ENCODE measurements at places on chromosomes 1 and 21.

- peak; percentile 46 for DNase-seq
Measured at GRCh38 chr1:193013005-193013404, 46.2 kb downstream of the UCHL5 start.

DNA sequence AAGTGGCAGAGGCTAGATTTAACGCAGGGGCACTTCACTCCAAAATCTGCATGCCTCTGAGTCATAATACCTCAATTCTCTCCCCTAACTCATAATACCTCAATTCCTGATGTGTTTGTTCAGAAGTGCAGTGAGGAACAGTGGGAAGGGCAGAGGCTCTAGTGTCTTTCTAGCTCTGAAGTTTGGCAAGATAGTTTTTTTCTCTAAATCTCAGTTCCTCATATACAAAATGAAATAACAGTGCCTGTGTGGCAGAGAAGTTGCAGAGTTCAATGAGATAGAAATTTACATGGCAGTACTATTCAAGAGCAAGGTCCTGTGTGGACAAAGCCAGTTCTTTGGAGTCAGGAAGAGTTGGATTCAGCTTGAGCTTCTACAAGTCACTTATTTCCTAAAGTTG, 9.8 kb downstream of the JUN start:
- peak; percentile 36 for DNase-seq

- DNase-seq: peak; percentile 40
Measured at GRCh38 chr1:218521414-218522169, 176.5 kb downstream of the TGFB2 start.

DNA sequence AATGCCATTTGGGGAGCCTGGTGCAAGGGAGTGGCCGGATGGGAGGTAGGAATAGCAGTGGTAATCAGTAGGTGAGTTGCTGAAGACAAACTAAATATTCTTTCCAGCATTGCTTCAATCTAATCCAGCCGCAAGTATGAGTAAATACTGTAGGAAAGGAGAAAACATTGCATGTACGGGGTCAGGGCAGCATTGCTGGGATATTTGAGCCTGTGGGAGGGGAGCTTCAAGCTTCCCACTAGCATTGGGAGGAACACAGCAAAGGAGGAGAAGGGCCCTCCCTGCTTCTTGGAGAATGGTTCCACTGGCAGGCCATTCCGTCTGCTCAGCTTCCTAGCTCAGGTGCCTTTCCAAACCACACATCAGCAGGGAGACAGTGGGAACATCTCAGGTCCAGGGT, 15.2 kb downstream of the CAPN2 start:
- no peak for DNase-seq

DNA sequence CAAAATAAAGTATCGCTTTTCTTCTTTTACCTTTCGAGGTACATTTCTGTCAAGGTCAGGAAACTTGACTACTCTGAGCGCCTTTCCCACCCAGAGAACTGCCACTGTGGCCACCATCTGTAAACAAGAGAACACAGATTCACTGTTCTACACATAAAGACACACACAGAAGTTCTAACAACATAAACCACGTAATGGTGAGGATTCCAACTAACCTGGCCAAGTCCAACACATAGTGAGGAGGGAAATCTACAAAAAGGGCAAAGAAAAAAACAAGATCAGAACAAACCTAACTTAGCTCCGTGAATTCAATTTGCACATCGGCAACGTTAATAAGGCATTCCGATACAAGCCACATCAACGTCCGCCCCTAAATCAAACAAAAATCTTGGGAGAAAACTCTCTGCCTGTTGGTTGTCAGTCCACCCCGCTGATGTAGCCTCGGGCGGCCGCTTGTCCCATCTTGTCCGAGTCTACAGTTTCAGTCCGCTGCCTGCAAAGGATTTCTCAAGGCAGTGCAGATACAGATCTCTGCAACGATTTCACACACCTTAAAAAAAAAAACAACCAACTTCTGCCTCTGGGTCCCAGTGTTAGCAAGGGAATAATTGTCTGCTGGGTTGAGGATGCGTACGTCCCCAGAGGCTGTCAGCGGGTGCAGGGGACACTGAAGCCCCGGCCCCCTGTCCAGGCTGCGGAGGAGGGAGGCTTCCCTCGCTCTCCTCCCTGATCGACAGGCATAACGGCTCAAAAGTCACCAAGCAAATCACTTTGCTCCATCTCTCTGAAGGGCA, 1.0 kb downstream of the SLC35D1 start:
- DNase-seq: no peak

- no peak for DNase-seq
Measured at GRCh38 chr1:198068285-198068684, 88.5 kb upstream of the NEK7 start.

DNA sequence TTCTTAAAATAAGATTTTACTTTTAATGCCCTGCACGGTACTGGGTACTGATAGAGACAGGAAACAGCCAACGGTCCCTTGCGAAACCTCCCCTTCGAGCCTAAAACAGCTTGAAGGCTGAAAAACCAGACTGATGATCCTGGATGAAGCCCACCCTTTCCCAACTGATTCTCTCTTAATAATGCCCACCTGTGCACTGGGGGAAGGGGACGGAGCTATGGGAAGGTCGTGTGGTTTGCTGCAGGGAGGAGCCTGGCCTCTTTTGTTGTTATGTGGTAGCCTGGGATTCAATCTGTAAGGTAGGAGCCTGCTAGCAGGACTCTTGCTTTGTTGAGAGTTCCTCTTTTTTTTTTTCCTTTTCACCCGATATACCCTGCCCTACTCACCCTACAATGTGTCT, 25.6 kb downstream of the SAMSN1 start:
- peak; percentile 94 for DNase-seq

DNA sequence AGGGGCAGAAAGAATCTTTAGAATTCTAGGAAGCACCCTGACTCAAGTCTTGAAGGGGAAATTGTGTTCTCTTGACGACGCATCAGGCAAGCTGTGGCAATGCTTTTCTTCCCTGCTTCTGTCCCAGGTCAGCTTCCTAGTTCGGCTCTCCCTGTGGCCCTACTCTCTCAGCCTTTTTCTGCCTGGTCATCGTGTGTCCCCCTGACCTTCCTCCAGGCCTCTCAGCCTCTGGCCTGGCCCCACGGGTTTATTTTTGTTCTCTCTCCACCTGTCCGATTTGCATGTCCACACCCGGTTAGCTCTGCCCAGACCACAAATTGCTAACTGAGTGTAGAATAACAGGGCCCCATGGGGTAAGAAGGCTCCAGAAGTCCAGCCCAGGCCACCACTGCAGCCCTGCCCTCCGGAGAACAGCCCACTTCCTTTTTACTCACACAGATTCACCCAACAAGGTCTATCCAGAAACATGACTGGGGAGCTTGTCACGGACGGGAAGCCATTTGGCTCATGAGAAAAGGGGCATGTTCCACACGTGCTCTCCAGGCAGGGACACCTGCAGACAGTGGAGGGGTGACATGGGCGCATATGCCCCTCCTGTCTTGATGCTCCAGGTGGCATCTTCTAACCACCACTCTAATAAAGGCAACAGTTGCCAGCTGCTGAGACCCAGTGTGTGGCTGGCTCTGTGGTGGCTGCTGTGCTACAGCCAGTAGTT, 9.8 kb downstream of the KCNN3 start:
- peak; percentile 77 for DNase-seq

DNA sequence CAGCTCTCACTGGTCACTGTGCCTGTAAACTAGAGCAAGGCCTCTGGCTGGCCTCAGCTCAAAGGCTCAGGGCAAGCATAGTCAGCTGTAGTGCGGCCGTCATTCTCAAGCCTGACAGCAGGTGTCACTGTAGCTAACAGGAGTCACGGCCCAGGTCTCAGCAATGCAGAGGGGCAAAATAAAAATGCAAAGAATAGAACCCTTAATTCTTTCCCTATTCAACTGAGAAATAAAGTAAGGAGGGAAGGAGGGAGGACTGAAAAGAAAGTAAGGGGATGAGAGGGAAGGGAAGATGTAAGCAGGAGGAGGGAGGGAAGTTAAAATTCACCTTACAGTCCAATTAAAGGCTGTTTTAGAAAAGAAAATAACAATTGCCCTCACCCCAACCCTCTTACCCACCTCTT, 106.1 kb downstream of the KIAA0319L start:
- DNase-seq: peak; percentile 68

DNA sequence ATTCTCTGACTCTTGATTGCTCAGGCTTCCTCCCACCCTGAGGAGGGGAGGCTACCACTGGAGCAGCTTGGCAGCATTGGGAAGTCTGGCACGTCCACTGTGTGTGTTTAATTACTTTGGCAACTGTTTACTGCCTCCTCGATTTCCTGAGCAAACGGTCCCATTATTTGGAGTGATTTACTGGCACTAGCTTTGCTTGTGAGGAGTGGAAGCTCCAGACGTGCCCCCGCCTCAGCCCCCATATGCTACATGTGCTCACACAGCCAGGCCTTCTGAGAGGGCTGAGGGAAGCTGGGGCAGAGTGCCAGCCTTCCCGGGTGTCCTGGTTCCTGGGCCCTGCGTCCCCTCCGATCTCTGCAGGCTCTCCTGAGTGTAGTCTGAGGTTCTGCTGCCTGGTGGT, 306.2 kb downstream of the PTPRU start:
- no peak for DNase-seq

DNA sequence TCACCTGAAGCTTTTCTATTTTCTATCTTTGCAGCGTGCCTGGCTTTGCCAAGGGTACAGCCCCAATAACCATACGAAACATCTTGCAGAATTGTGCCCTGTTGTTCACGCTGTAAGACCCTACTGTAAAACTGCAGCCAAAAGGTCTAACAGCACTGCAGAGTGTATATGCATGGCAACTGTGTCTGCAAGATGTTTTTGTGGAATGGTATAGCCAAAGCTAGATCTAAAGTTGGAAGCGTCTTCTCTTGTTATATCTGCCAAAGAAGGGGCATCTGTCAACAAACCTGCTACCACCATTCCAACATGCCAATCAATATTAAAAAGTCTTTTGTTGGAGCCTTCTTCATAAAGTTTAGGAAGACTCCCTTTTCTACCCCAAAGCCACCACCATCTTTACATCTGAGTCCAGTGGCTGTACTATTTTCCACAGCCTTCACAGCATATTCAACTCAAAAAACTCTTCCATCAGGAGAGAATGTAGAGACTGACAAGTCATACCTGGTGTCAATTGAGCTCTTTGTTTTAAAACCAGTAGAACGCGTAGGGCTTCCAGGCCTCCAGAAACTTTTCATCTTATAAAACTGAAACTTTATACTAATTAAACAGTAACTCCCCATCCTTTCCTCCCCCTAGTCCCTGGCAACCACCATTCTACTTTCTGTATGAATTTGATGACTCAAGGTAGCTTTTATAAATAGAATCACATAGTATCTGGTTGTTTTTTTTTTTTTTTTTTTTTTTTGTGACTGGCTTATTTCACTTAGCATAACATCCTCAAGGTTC, 40.0 kb downstream of the ZSCAN20 start:
- DNase-seq: no peak

DNA sequence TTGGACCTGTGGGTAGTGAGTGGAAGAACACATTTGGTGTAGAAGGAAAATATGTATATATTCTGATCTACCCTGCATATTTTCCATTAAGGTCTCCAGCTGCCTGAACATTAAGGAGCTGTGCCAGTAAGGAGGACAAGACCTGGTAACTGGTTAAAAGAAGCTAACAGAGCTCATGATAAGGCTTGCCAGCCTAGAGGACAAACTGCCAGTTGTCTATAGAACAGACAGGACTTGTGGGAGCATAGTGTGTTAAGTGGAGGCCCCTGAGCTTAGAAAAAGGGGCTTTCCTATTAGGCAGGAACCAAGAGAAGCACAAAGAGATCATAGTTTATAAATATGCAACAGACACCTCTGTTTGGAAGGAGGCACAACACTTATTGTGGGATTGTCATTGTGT, 23.0 kb downstream of the DNM3 start:
- DNase-seq: no peak

- DNase-seq: no peak
Measured at GRCh38 chr1:48903291-48903690, 126.6 kb upstream of the BEND5 start.

DNA sequence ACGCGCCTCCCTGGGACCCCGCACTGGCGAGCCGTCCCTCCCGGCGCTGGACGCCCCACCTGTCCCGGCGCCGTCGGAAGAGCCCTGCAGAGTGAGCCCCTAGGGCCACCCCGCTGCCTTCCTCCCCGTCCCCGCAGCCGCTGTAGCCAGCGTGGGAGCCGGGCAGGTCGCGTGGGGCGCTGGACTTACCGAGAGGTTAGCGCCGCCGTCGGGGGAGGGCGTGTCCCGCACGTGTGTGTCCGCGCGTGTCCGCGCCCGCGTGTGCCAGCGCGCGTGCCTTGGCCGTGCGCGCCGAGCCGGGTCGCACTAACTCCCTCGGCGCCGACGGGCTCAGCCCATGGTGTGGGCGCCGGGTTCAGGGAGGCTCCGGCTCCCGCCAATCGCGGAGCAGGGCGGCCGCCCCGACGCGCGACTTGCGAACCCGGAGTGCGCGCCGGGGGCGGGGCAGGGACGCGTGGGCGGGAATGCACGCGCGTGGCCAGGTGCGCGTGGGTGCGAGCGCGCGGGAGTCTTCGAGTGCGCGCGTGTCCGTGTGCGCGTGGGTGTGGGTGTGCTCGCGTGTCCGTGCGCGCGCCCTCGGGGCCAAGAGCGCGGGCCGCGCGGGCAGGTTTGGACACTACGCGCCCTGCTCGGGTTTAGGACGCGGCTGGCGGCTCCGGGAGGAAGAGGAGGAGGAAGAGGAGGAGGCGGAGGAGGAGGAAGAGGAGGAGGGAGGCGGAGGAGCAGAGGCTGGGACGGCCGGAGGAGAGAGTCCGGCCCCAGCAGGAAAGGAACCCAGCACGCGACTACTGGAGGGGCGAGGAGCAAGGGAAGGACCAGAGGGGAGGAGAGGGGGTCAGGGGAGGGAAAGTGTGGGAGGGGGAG, 145.2 kb upstream of the ETS2 start:
- DNase-seq: peak; percentile 24

- DNase-seq: no peak
Measured at GRCh38 chr1:21320410-21321108, 30.3 kb upstream of the ECE1 start.

- DNase-seq: no peak
Measured at GRCh38 chr1:181213056-181213455, 124.6 kb downstream of the IER5 start.

DNA sequence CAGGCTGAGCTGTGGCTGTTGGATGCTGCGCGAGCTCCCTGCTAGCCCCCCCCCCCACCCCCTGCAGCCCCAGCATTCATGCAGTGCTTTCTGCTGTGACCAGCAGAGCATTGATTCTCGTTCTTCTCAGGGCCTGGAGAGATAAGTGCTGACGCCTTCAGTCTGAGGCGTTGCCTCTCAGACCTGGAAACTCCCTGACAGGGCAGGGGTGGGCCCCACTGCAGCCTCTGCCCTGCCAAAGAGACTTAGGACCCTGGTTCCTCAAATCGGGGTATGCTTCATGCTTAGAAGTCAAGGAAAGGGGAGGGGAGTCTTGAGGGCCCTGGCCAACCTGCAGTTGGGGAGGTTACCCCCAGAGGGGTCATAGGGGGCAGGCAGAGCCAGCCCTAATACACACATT, 38.5 kb downstream of the PTPRF start:
- DNase-seq: no peak

DNA sequence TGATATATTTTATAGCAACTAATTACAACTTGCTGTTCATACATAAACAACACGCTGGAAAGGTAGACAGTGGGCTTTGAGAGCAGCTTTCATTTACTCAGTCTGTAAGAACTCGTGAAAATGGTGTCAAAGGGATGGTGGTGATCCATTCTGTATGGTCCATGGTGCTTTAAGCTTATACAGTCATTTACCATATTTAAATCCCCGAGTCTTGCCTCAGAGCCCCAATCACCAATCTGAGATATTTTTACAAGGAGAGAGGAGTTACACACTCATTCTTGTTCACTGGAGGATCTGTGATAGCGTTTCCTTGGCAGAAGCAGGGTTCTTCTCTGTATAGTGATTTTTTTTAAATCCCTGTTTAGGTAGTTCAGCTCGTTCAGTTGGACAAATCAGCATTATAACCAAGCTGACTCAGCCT, 694.6 kb downstream of the USP25 start:
- DNase-seq: no peak

Measured in MV-4-11 (cell line).